Endothelial cell of umbilical vein (primary cell): ENCODE measurements at places on chromosomes 3 and 15. TPM values are rescaled to one million over a fixed set of nuclear protein-coding genes. Genes with fewer than 3 reads are reported as not detected.

GRCh38 chr15:89041507-89041906 is 46.7 kb upstream of the ABHD2 start:
- no peaks in the 10 kb centered on the region for H3K4me1 ChIP-seq
- no peaks in the 10 kb centered on the region for H3K36me3 ChIP-seq
- H3K4me3 ChIP-seq: no peak overlapping the region
- H3K27me3 ChIP-seq: no peaks in the 10 kb centered on the region
- no peak for DNase-seq
- H3K27ac ChIP-seq: no peak overlapping the region

The PPP1R14D gene
- not detected in 2 replicates for total RNA-seq

GRCh38 chr3:32384938-32385337 is 6.7 kb upstream of the CMTM7 start:
- no peaks in the 10 kb centered on the region for H3K4me1 ChIP-seq
- no peaks in the 10 kb centered on the region for H3K27me3 ChIP-seq
- H3K36me3 ChIP-seq: no peaks in the 10 kb centered on the region
- no peak overlapping the region for H3K4me3 ChIP-seq
- no peak for DNase-seq

DNA sequence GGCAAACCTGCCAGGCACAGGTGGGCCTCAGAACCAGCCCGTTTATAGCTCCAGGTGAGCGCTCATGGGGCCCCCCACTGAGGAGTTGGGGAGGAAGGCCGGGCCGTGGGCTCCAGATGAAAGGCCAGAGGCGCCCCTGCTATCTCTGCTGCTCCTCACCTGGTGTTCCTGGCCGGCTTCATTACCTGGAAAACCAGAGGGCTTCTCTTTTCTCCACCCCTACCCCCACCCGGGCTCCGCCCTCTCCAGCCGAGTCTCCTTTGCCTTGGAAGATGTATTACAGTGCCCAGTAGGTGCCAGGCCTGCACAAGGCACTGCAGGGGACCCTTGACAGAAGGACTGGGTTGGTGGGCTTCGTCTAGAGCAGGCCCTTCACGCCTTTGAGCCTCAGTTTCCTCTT is 111.4 kb downstream of the WNT7A start:
- no peak for DNase-seq
- no peaks in the 10 kb centered on the region for H3K36me3 ChIP-seq
- no peak overlapping the region for H3K27ac ChIP-seq
- H3K27me3 ChIP-seq: no peaks in the 10 kb centered on the region

The GHSR gene
- total RNA-seq: not detected in 2 replicates

DNA sequence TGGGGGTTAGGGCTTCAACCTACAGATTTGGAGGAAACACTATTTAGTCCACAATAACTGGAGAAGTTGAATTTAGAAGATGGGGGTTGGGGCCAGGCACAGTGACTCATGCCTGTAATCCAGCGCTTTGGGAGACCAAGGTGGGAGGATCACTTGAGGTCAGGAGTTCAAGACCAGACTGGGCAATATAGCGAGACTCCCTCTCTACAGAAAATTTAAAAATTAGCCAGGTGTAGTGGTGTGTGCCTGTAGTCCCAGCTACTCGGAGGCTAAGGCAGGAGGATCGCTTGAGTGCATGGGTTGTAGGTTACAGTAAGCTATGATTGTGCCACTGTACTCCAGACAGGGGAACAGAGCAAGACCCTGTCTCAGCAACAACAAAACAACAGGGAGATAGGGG is 5.0 kb upstream of the DYNLT2B start:
- H3K27ac ChIP-seq: no peak overlapping the region
- no peaks in the 10 kb centered on the region for H3K27me3 ChIP-seq
- peaks cover 2% of the 10 kb centered on the region for H3K4me1 ChIP-seq
- H3K4me3 ChIP-seq: no peak overlapping the region

The TM6SF1 gene
- 26.5 and 26.8 TPM in 2 replicates for total RNA-seq
